ENCODE measurements at places on chromosomes 7 and 10.

DNA sequence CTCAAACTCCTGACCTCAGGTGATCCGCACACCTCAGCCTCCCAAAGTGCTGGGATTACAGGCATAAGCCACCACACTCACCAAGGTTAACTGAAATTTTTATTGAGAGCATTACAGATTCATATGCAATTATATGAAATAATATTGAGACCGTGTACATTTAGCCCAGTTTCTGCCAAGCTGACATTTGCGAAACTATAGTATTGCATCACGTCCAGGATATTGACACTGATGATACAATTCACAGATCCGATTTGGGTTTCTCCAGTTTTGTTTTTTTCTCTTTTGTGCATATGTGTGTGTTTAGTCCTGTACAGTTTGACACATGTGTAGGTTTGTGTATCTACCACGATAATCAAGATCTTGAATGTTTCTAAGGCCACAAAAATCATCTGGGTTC is 627.9 kb upstream of the FOXK1 start:
- no peak for DNase-seq

- DNase-seq = no peak
Measured at GRCh38 chr10:34102893-34103506, 712.1 kb downstream of the PARD3 start.

DNA sequence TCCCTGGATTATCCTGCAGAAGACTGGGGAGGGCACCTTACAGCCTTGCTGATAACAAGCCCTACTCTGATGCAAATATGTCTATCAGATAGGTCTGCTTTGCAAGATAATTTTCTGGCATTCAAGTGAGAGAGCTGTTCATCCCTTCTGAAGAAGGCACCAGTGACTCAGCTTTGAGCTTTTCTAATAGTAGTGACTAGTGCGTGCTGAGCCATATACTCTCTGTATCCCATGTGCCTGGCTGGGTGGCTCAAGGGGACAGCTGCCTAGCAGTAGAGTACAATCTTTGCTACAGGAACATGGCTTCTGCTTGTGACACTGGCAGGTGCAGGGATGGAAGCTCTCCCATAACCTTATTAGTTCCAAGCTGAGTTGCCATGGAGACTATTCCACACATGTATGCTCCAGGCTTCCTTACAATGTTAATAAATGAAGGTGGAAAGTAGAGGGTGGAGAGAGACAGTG is 35.0 kb upstream of the ABCB4 start:
- no peak for DNase-seq

DNA sequence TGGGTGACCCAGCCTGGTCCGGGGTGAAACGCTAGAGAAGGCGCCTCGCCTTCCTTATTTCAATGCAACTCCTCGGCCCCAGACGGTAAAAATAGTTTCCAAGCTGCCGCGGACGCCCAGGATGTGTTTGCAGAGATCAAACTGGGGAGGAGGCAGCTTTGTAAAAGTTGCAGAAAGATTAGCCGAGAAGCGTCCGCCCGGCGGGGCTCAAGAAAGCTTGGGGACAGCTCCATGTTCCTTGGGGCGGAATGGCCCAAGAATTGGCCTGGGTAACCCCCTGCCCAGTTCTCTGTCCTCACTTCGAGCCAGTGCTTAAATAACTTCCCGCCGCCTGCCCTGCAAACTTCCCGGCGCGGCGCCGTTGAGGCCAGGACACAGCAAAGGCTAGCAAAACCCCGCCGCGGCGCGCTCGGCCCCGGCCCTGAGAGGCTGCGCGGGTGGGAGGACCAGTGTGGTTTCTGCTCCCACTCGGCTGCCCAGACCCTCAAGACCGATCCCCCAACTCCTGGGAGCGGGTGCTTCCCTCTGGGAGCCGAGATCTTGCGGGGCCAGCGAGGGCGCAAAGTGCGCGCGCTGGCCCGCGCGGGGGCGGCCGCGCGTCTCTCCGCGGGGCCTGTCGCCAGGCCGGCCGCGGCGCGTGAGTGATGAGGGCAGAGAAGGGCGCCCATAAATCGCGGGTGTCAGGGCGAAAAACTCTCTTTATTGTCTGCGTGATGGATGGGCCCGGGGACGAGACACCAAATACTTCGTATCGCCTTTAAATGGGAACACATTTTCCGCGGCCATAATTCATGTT is 6.3 kb upstream of the ZNF503 start:
- no peak for DNase-seq

- DNase-seq = no peak
Measured at GRCh38 chr7:17554341-17555015, 256.0 kb downstream of the AHR start.

DNA sequence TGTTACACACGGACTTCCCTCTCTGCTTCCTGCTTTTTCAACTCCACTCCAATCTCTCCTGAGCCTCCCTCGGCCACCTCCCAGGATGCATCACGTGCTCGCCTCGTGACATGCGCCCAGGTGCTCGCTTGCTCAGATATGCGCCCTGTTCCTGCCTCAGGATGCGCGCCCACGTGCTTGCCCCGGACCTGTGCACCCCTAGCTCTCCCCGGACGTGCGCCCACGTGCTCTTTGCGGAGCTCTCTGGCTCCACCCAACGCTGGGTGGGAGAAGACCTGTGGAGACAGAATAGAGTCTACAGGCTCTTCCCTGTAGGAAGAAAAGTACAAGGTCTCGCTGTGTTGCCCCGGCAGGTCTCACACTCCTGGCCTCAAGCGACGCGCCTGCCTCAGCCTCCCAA is 23.1 kb downstream of the PARD3 start:
- DNase-seq = no peak

DNA sequence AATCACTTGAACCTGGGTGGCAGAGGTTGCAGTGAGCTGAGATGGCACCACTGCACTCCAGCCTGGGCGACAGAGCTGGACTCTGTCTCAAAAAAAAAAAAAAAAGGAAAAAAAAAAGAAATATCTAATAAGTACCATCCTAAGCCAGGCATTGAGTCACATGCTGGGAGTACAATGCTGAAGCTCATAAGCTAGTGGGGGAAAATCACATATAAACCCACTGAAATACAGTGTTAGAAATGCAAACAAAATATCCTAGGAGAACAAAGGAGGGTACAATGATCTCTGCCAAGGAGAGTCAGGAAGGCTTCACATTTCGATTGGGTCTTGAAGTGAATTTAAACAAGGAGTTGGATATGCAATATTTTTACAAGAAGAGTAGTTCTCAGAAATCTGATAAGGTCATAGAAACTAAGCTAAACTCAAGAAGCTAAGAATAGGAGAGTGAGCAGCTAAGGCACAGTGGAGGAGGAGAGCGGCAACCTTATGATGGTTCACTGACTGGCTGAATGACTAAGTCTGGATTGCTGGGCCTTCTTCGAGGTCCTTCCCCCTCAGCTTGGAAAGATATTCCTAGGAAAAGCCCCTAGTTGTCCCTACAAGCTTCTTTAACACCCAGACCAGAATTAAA is 115.5 kb downstream of the PHTF2 start:
- DNase-seq = no peak

DNA sequence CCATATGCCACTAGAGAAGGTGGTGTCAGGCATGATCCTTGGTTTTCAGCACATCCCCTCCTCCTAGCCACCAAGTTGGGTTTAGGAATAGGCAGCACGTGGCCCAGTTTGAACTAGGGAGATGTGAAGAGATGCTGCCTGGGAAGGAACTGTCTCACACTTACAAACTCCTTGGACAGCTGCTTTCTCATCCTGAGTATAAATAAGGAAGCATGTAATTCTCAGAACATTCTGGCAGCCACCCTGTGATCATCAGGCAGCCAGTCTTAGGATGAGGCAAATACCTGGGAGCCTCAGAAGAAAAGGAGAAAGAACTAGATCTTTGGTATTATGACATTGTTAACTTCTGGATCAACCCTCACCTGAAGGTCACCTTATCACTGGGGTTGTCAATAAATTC is 21.3 kb upstream of the XPNPEP1 start:
- DNase-seq = no peak

GRCh38 chr7:96303686-96304443 is 18.0 kb downstream of the SLC25A13 start:
- DNase-seq = peak; percentile 89

- DNase-seq = no peak
Measured at GRCh38 chr7:97075928-97076327, 41.6 kb upstream of the SDHAF3 start.

GRCh38 chr10:88386204-88386788 is 196.8 kb downstream of the RNLS start:
- DNase-seq = no peak

- DNase-seq = no peak
Measured at GRCh38 chr10:58019863-58020537, 247.7 kb downstream of the IPMK start.

GRCh38 chr10:88465765-88466164 is 117.4 kb downstream of the RNLS start:
- no peak for DNase-seq

- no peak for DNase-seq
Measured at GRCh38 chr10:14129770-14130169, 201.0 kb downstream of the FRMD4A start.

GRCh38 chr7:46003896-46004875 is 83.1 kb upstream of the IGFBP3 start:
- DNase-seq = peak; percentile 96

GRCh38 chr10:51867956-51868355 is 168.6 kb upstream of the CSTF2T start:
- DNase-seq = peak; percentile 23

DNA sequence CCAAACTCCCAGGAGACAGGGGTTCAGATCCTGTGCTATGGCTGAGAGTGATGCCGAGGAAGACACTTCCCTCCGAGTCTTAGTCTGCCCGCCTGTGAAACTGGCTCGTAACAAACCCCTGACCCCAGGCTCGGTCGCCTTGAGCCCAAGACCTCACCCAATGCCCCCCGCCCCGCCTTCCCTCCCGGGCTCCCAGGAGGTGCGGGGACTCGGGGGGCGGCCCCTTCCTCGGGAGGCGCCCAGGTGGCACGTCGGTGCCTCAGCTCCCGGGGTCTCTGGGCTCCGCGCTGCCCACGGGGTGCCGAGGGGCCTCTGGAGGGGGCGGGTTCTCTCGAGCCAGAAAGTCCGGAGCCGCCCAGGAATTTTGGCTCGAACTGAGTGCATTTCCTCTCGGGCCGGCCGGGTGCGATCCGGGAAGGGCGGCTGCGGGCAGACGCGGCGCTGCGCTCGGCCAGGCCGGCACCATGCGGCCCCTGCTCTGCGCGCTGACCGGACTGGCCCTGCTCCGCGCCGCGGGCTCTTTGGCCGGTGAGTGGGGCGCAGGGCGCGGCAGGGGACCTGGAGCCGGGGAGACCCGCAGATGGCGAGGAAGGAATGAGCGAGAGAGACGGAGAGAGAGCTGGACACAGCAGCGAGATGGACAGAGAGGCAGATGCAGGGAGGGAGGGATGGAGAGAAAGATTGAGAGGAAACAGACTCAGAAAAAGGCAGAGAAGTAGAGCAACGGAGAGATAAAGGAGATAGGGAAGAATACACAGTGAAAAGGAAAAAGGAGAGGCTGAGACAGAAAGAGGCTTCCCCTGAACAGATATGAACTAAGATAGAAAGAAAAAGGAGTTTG is at the start of gene PLAC9:
TSS of gene PLAC9 (plus strand) at position 432 of the 841 bp plus-strand sequence. CDS start at position 465, 33 bp downstream.
- DNase-seq = no peak

- no peak for DNase-seq
Measured at GRCh38 chr10:128047991-128048818, 78.0 kb downstream of the MKI67 start.

DNA sequence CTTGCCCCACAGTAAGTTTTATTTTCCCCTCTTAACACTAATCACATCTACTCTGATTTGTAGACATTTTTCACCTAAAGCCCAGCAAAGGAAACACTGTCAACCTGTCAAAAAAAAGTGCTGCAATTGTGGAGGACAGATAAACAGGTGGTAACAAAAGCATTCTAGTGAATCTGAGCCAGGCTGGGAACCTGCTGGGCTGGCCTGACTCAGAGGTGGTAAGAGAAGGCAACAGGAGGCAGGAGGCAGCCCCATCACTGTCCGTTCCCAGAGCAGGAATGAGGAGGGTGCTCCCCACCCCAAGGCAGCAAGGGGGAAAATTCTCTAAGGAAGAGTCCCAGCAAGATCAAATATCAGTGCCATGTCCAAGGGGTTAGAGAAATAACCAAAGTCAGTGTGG is 19.5 kb upstream of the HERPUD2 start:
- no peak for DNase-seq

- no peak for DNase-seq
Measured at GRCh38 chr7:75718390-75719031, 20.2 kb downstream of the HIP1 start.

- DNase-seq = peak; percentile 65
Measured at GRCh38 chr7:155296788-155297516, 726 bp upstream of the INSIG1 start.

DNA sequence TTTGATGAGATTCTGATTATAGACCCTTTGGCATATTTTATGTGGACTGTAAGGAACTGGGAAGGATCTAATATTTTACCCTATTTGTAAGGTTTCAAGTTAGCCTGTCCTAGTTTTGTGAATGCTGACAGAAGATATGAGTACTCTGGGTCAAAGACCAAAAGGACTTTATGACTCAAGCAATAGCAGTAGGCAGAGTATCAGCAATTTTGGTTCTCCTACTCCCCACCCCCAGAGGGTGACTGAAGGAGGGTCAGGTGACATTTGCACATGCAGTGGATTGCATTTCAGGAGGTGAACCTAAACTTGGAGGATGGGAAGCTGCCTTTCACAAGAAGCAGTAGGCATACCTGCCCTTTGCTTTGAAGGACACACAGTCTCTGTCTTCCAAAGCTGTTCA is 84.0 kb upstream of the KLF6 start:
- no peak for DNase-seq

- DNase-seq = no peak
Measured at GRCh38 chr7:50355817-50356178, 51.3 kb downstream of the IKZF1 start.
